ENCODE measurements at places on chromosomes 1 and 21. TPM values are rescaled to one million over a fixed set of nuclear protein-coding genes. Genes with fewer than 3 reads are reported as not detected.

- DNase-seq: no peak
- no peak overlapping the region for H3K4me3 ChIP-seq
- H3K27me3 ChIP-seq: no peaks in the 10 kb centered on the region
- no peaks in the 10 kb centered on the region for H3K4me1 ChIP-seq
Observed at GRCh38 chr21:39452970-39453342, 1.2 kb downstream of the SH3BGR start.

DNA sequence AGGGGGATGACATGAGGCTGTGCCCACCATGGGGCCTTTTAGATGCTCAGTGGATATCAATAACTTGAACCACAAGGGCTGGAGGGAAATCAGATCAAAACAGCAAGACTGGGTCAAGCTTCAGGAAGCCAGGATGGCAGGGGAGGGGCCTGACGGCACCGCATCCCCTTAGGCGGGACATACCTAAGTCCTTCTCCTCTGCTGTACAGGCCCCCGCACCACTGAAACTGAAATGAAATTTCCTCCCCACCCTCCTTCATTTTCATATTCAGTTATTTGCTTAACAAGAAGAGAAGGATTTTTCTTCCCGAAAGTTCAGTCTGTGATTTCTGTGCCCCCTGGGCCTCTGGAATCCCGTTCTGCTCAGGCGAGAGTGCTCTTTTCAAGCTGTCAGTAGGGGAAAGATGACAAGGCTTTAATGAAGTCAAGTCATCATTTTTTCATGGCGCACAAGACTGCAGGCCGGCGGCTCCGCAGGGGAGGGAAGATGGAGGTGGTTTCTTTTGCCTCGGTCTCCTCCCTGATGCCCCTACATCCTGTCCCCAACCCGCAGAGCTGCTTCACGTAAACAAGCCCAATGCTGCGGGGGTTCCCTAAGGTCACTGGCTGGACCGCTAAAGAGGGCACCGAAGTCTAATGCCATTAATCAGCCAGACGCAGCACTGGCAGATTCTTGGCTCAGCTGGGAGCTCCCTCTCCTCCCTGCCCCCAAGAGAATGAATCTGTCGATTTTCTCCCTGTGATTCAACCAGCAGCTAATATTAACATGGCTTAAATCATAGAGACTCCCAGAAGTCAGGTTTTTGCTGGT lies 264.8 kb downstream of the C1orf94 start:
- H3K4me1 ChIP-seq: no peaks in the 10 kb centered on the region
- no peaks in the 10 kb centered on the region for H3K36me3 ChIP-seq
- peak; percentile 40 for DNase-seq
- no peak overlapping the region for H3K4me3 ChIP-seq
- H3K27ac ChIP-seq: no peak overlapping the region

DNA sequence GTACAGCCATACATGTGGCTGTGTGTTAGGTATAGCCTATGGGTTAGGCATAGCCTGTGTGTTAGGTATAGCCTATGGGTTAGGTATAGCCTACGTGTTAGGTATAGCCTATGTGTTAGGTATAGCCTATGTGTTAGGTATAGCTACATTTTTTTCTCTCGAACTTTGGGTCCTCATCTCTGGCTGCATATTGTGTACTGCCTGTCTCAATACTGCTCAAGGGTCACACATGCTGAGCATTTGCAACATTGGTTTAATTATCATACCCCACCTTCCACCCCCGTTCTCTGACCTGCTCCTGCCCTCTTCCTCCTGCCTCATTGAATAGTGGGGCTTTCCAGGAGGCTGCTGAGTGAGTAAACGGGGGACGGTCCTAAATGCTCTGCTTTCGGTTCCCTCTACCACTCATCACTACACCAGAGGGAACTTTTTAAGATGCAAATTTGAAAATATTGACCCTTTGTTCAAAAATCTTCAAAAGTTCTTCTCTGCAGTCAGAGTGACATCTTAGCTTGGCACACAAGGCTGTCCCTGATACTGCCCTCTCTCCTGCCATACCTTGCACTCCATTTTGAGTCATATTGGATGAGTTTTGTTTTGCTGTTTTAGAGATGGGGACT lies 17.8 kb downstream of the OR2B11 start:
- H3K4me1 ChIP-seq: peaks cover 2% of the 10 kb centered on the region
- peaks cover 2% of the 10 kb centered on the region for H3K27me3 ChIP-seq
- no peak overlapping the region for H3K4me3 ChIP-seq
- H3K36me3 ChIP-seq: no peaks in the 10 kb centered on the region
- no peak for DNase-seq

DNA sequence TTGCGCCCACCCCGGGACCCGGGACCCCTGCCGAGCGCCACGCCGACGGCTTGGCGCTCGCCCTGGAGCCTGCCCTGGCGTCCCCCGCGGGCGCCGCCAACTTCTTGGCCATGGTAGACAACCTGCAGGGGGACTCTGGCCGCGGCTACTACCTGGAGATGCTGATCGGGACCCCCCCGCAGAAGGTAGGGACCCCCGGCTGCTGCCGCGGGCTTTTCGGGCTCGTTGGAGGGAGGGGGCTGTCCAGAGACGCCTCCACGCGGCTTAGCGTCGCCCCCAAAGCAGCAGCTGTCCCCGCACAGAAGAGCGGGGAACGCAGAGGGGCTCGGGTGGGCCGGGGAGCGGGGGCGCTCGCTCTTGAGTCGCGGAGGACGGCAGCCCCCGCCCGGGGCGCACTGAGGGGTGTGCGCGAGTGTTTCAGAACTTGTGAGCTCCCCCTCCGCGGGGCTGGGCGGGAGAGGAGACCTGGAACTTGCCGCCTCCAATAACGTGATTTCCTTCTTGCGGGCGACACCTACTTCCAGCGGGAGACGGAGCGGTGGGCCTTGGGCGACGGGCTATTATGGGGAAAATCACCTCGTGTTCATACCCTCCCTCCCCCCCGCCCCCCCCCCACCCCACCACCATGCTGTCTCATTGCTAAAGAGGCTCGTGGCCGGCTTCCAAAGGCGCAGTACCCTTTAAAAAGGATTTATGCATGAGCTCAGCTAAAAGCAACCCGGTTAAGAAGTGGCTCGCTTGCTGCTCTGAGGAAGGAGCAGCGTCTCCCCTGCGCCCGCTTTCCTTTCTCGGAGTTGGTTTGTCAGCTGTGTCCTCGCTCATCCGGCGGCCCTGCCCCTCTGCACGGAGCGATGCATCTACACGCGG lies 664 bp downstream of the BACE2 start:
- H3K27ac ChIP-seq: peak overlapping the region; percentile 98
- H3K4me3 ChIP-seq: peak overlapping the region; percentile 71
- no peaks in the 10 kb centered on the region for H3K27me3 ChIP-seq
- peaks cover 3% of the 10 kb centered on the region for H3K4me1 ChIP-seq
- H3K36me3 ChIP-seq: no peaks in the 10 kb centered on the region

- H3K4me3 ChIP-seq: no peak overlapping the region
- no peak for DNase-seq
- H3K36me3 ChIP-seq: peaks cover 34% of the 10 kb centered on the region
- peaks cover 2% of the 10 kb centered on the region for H3K4me1 ChIP-seq
Observed at GRCh38 chr1:30955448-30956015, 47.0 kb upstream of the SDC3 start.

- no peak for DNase-seq
- H3K36me3 ChIP-seq: no peaks in the 10 kb centered on the region
- H3K27ac ChIP-seq: no peak overlapping the region
Observed at GRCh38 chr21:42101246-42101645, 30.1 kb downstream of the UMODL1 start.

- no peak overlapping the region for H3K4me3 ChIP-seq
- H3K4me1 ChIP-seq: no peaks in the 10 kb centered on the region
- peaks cover 12% of the 10 kb centered on the region for H3K36me3 ChIP-seq
- H3K27ac ChIP-seq: no peak overlapping the region
- DNase-seq: no peak
- H3K27me3 ChIP-seq: no peaks in the 10 kb centered on the region
Observed at GRCh38 chr1:93150729-93151128, 29.5 kb downstream of the TMED5 start.

DNA sequence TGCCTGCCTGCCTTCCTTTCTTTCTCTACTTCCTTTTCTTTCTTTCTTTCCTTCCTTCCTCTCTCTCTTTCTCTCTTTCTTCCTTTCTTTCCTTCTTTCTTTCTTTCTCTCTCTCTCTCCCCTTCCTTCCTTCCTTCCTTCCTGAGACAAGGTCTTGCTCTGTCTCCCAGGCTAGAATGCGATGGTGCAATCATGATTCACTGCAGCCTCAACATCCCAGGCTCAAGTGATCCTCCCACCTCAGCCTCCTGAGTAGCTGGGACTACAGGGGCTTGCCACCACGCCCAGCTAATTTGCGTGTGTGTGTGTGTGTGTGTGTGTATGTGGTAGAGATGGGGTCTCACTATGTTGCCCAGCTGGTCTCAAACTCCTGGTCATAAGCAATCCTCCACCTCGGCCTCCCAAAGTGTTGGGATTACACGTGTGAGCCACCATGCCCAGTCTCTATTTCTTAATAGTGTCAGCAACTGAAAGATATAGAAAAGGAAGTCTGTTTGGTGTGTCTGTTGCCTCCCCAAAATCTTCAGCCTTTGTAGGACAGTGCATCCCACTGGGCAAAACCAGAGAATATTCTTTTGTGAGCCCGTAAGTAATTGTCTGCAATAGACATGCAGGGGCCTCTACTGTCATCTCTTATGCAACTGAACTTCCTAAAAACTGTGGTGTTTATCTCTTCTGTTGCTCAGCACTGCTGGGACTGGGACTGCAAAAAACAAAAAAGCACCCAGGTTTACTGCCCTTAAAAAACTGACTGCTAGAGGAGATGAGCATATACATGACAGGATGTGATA lies 20.9 kb upstream of the RAB4A start:
- H3K27me3 ChIP-seq: no peaks in the 10 kb centered on the region
- no peak for DNase-seq

- no peak overlapping the region for H3K4me3 ChIP-seq
- no peaks in the 10 kb centered on the region for H3K27me3 ChIP-seq
- DNase-seq: no peak
Observed at GRCh38 chr1:3120140-3120539, 51.1 kb downstream of the PRDM16 start.

- no peaks in the 10 kb centered on the region for H3K27me3 ChIP-seq
- no peak for DNase-seq
- no peaks in the 10 kb centered on the region for H3K36me3 ChIP-seq
- no peaks in the 10 kb centered on the region for H3K4me1 ChIP-seq
- H3K4me3 ChIP-seq: no peak overlapping the region
- no peak overlapping the region for H3K27ac ChIP-seq
Observed at GRCh38 chr1:157806431-157807149, 13.3 kb downstream of the FCRL1 start.

DNA sequence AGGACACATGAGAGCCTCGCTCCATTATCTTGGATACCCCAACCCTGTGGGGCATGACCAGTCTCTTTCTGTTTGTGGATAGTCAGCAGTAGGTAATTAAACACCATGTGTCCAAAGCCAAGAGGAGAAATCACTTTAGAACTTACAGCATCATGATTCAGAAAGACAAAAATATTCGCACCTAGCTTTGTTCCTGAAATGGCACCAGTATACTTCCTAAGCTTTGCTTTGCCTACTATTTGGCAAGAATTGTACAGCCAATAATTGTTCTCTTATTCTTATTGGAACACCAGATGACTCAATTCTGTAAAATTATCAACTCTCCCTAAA lies 24.2 kb downstream of the TNFRSF9 start:
- H3K36me3 ChIP-seq: no peaks in the 10 kb centered on the region
- DNase-seq: no peak
- no peak overlapping the region for H3K4me3 ChIP-seq
- H3K27me3 ChIP-seq: no peaks in the 10 kb centered on the region
- H3K4me1 ChIP-seq: no peaks in the 10 kb centered on the region
- H3K27ac ChIP-seq: no peak overlapping the region

DNA sequence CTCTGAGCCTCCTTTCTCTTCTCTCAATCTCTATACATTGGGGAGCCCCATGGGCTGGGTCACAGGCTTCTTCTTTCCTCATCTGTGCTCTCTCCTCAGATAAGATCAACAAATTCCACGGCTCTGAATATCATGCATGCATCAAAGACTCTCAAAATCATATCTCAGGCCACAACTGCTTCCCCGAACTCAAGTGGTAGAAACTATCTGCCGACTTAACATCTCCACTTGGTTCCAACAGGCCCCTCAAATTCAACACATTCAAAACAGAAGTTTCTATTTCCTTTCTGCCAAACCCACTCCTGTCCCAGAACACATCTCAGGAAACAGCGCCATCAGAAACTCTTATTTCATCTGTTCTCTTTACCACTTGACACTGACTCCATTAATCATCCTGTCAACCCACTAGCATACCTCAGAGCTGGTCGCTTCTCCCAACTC lies 16.7 kb downstream of the DDX59 start:
- H3K27me3 ChIP-seq: no peaks in the 10 kb centered on the region
- no peak overlapping the region for H3K27ac ChIP-seq
- peaks cover 15% of the 10 kb centered on the region for H3K36me3 ChIP-seq
- H3K4me1 ChIP-seq: no peaks in the 10 kb centered on the region
- H3K4me3 ChIP-seq: no peak overlapping the region

- H3K4me1 ChIP-seq: no peaks in the 10 kb centered on the region
- DNase-seq: no peak
- H3K36me3 ChIP-seq: no peaks in the 10 kb centered on the region
- H3K27me3 ChIP-seq: peaks cover 5% of the 10 kb centered on the region
- no peak overlapping the region for H3K27ac ChIP-seq
Observed at GRCh38 chr1:204929487-204930154, 59.0 kb downstream of the NFASC start.

DNA sequence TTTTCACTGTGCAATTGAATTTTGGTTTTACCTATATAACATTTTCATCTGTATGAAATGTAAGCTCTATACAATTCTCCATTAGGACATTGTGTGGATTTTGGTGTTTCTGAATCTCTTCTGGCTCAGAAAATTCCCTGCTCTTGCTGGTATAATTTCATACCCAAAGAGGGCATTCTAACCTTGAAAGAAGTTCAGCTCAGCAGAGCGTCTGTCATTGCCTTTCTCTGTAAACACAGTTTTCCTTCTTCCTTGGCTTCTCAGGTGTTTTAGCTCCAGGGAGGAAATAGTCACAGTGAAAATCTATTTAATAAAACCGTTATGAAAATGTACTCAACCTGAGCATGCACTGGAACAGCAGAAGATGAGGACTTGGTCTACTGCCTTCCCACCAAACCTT lies 16.0 kb downstream of the DISC1 start:
- DNase-seq: peak; percentile 6
- H3K4me3 ChIP-seq: no peak overlapping the region
- no peaks in the 10 kb centered on the region for H3K36me3 ChIP-seq
- H3K27me3 ChIP-seq: no peaks in the 10 kb centered on the region
- no peak overlapping the region for H3K27ac ChIP-seq
- H3K4me1 ChIP-seq: peaks cover 7% of the 10 kb centered on the region

The SERPINC1 gene
- total RNA-seq: 0.61 TPM

The TMEM63A gene
- total RNA-seq: 108 TPM

The MYOG gene
- not detected for total RNA-seq

DNA sequence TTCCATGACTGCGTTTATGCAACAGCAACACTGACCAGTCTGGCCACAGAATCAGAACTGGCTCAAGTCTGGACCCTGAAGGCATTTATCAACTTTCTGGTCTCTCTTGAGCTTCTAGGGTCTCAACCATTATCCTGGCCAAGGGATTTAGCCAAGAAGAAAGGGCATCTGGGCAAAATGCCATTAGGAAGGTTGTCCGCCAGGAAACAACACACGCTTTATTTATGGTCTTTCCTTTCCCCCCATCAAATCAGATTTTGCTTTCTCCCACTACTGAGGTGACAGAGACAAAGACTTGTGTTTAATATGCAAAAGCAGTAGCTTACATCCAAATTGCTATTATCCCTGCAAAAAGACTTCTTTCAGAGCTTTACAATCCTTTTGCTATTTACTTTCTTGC lies 81.6 kb upstream of the PPP2R5A start:
- no peaks in the 10 kb centered on the region for H3K27me3 ChIP-seq
- no peak overlapping the region for H3K4me3 ChIP-seq
- no peak overlapping the region for H3K27ac ChIP-seq
- H3K36me3 ChIP-seq: no peaks in the 10 kb centered on the region
- peaks cover 10% of the 10 kb centered on the region for H3K4me1 ChIP-seq

GRCh38 chr1:153429266-153430165 lies 13.2 kb downstream of the S100A7A start:
- H3K36me3 ChIP-seq: no peaks in the 10 kb centered on the region
- H3K27ac ChIP-seq: no peak overlapping the region
- no peaks in the 10 kb centered on the region for H3K27me3 ChIP-seq
- no peaks in the 10 kb centered on the region for H3K4me1 ChIP-seq

All from lung (tissue), 17 donors.